ENCODE measurements at places on chromosomes 7 and 10. TPM values are rescaled to one million over a fixed set of nuclear protein-coding genes. Genes with fewer than 3 reads are reported as not detected.

The OR2A12 gene
- total RNA-seq, result not detected

The SPDYE2 gene
- total RNA-seq, result 0.58 TPM

GRCh38 chr7:48183370-48183743, 12.1 kb downstream of the ABCA13 start:
- no peaks in the 10 kb centered on the region for H3K4me1 ChIP-seq
- no peak overlapping the region for H3K27ac ChIP-seq
- H3K4me3 ChIP-seq, result no peak overlapping the region
- DNase-seq, result no peak
- H3K27me3 ChIP-seq, result no peaks in the 10 kb centered on the region
- H3K36me3 ChIP-seq, result no peaks in the 10 kb centered on the region

GRCh38 chr7:30186725-30187124, 51.9 kb downstream of the MTURN start:
- no peak overlapping the region for H3K4me3 ChIP-seq
- H3K4me1 ChIP-seq, result no peaks in the 10 kb centered on the region
- no peaks in the 10 kb centered on the region for H3K36me3 ChIP-seq
- H3K27ac ChIP-seq, result no peak overlapping the region
- H3K27me3 ChIP-seq, result peaks cover 2% of the 10 kb centered on the region
- no peak for DNase-seq

GRCh38 chr7:52758356-52758755, 277.1 kb upstream of the POM121L12 start:
- H3K4me3 ChIP-seq, result no peak overlapping the region
- H3K36me3 ChIP-seq, result no peaks in the 10 kb centered on the region
- DNase-seq, result no peak
- H3K4me1 ChIP-seq, result no peaks in the 10 kb centered on the region
- H3K27me3 ChIP-seq, result no peaks in the 10 kb centered on the region

DNA sequence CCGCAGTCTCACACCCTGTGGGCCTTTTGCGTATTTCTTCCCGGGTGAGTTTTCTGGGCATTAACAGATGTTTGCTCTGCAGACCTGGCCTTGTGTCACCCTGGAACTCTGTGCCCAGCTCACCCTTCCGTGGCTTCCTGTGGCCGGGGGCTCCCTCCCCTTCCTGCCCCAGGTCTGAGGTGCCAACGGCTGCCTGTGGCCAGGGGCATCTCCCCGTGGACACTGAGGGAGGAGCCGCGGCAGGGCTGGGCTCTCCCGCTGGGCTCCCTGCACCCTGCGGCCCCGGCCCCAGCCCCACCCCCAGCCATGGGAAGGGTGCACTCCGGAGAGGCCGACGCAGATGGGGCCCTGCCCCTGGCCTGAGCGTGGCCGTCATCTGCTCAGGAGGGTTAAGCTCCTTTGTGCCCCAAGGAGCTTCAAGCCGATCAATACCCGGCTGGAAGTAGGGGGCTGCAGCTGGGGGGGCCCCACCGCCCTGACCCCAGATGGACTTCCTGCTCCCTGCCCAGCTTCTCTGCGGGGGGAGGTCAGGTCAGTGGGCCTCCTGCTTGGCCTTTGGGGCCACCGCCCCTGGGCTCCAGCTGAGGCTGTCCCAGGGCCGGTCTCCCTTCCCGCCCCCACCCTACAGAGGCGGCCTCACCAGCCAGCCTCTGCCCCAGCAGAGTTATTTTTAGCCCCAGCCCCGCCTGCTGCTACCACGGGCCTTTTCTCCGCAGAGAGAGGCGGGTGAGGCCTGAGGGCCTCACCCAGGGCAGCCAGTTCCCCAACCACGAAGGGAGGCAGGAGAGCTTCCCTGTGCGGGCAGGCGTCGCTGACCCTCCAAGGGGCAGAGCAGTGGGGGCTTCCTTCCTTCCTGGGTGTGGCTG, 24.2 kb downstream of the PWWP2B start:
- H3K27me3 ChIP-seq, result no peaks in the 10 kb centered on the region
- H3K4me3 ChIP-seq, result no peak overlapping the region
- no peaks in the 10 kb centered on the region for H3K36me3 ChIP-seq

GRCh38 chr7:51789489-51789888, 472.9 kb upstream of the COBL start:
- no peaks in the 10 kb centered on the region for H3K27me3 ChIP-seq
- DNase-seq, result no peak
- H3K27ac ChIP-seq, result no peak overlapping the region
- H3K36me3 ChIP-seq, result no peaks in the 10 kb centered on the region
- H3K4me3 ChIP-seq, result no peak overlapping the region
- H3K4me1 ChIP-seq, result no peaks in the 10 kb centered on the region

Measured in T-cell (primary cell).